ENCODE measurements at places on chromosomes 2 and 18.

DNA sequence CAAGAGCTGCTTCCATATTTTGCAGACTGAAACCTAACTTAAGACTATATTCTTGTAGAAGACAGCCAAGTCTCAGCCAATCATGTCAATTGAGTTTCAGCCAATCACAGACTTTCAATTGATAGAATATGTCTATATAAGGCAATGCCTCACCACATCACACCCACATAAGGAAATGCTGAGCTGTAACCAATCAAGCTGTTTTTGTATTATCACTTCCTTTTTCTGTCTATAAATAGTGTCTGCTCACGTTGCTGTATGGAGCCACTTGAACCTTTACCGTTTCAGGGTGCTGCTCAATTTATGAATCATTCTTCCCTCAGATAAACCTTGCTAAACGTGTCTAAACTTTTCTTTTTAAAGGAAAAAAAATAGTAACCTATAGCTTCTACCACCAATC lies 1554.4 kb upstream of the LRRTM1 start:
- DNase-seq = no peak

- no peak for DNase-seq
Measured at GRCh38 chr2:7691961-7692656, 774.9 kb downstream of the RNF144A start.

- DNase-seq = peak; percentile 98
Measured at GRCh38 chr2:26911911-26912861, 58.3 kb upstream of the MAPRE3 start.

- peak; percentile 37 for DNase-seq
Measured at GRCh38 chr2:170680172-170680941, 34.8 kb upstream of the SP5 start.

GRCh38 chr2:151299920-151300539 lies 10.6 kb upstream of the NMI start:
- DNase-seq = no peak

DNA sequence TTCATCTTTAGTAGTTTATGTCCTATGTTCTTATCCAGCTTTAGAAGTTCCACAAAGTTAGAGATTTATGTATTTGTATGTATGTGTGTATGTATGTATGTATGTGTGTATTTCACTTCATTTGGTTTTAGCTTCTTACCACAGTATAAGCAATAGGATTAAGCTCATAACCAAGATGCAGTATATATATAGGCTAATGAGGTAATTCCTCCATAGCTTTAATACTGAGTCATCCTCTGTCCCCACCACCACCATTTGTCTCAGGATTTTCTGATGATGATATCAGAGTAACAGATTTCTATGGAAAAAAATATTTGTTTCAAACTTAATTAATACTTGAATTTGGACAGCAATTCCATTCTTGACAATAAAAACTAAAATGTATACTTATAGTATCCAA lies 159.2 kb downstream of the SOX11 start:
- no peak for DNase-seq

DNA sequence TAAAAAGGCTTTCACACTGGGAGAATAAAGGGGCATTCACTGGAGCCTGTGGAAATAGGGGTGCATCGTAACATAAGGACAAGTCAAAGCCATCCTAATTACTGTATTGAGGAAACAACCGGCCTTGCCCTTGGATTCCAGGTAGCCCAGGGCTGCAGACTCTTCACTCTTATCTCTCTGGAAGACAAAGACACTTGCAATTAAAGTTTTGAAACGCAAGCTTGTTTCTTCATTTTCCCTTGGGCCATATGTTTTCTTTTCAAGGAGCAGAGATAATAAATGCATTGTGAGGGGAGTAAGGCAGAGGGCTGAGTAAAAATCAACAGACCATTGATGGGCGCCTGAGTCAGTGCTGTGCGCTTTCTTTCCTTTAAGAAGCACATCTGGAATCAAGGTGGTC lies 11.5 kb downstream of the TNFRSF11A start:
- DNase-seq = no peak
